ENCODE measurements at places on chromosomes 2 and 18. TPM values are rescaled to one million over a fixed set of nuclear protein-coding genes. Genes with fewer than 3 reads are reported as not detected.
A peak's percentile ranks its signal among the peaks of the same experiment; 100 is the strongest.

- H3K4me1 ChIP-seq: no peaks in the 10 kb centered on the region
- peak overlapping the region; percentile 65 for H3K27ac ChIP-seq
- H3K36me3 ChIP-seq: no peaks in the 10 kb centered on the region
- H3K27me3 ChIP-seq: no peaks in the 10 kb centered on the region
- peak; percentile 82 for DNase-seq
- H3K4me3 ChIP-seq: no peak overlapping the region
Measured at GRCh38 chr2:85811180-85812093, 57.6 kb downstream of the ATOH8 start.

- H3K27me3 ChIP-seq: no peaks in the 10 kb centered on the region
- no peaks in the 10 kb centered on the region for H3K4me1 ChIP-seq
- no peak for DNase-seq
- no peak overlapping the region for H3K4me3 ChIP-seq
- no peak overlapping the region for H3K27ac ChIP-seq
- no peaks in the 10 kb centered on the region for H3K36me3 ChIP-seq
Measured at GRCh38 chr18:79093986-79094385, 24.8 kb downstream of the ATP9B start.

DNA sequence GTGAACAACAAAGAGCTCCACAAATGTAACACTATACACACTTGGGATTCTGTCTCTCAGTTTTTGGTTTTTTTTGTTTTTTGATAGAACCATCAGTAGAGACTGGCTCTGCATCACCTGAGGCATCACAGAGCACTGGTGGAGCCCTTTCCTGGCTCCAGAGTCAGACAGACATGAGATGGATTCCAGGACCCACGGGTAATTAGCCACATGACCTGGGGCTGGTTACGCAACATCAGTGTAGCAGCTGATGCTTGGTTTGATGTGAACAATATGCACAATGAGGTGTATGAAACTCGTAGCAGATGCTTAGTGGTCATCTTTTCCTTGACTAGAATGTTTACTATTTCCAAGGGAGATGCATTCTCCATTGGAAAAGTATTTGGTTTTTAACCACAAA lies 40.7 kb downstream of the CMPK2 start:
- no peaks in the 10 kb centered on the region for H3K4me1 ChIP-seq
- H3K27me3 ChIP-seq: no peaks in the 10 kb centered on the region
- H3K27ac ChIP-seq: no peak overlapping the region
- no peak overlapping the region for H3K4me3 ChIP-seq
- no peaks in the 10 kb centered on the region for H3K36me3 ChIP-seq

Gene ASIC4
- total RNA-seq: 0.42 TPM

Gene PROC
- total RNA-seq: not detected

GRCh38 chr2:226664140-226664539 lies 135.5 kb downstream of the IRS1 start:
- no peaks in the 10 kb centered on the region for H3K36me3 ChIP-seq
- no peak overlapping the region for H3K4me3 ChIP-seq
- no peak overlapping the region for H3K27ac ChIP-seq
- H3K27me3 ChIP-seq: no peaks in the 10 kb centered on the region

DNA sequence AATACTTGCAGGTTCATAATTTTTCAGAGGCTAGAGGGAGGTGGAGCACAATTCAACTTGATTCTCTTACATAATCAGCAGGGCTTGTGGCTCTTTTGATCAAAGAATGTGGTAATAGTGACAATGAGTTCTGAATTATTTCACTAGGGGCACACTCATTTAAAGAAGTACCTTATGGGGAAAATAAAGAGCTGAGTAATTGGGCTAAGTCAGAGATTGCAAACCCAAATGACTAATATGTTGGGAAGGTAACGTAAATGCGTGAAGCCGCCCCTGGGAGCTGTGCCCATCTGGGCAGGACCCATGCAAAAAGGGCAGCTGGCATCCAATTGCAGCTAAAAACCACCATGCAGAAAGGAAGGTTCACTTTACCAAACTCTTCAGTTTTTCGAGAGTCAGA lies 35.3 kb downstream of the NCKAP5 start:
- no peaks in the 10 kb centered on the region for H3K4me1 ChIP-seq
- H3K36me3 ChIP-seq: no peaks in the 10 kb centered on the region
- H3K27ac ChIP-seq: no peak overlapping the region

GRCh38 chr2:240524963-240525718 lies 32.6 kb downstream of the ANKMY1 start:
- H3K4me3 ChIP-seq: no peak overlapping the region
- H3K27ac ChIP-seq: no peak overlapping the region
- no peaks in the 10 kb centered on the region for H3K4me1 ChIP-seq
- peaks cover 5% of the 10 kb centered on the region for H3K36me3 ChIP-seq

Data from aorta (tissue), 5 donors.